GM23338 (cell line): ENCODE measurements at places on chromosomes 7 and 10. TPM values are rescaled to one million over a fixed set of nuclear protein-coding genes. Genes with fewer than 3 reads are reported as not detected.

Gene NODAL
- polyA plus RNA-seq = 11.2 and 12.0 TPM in 2 replicates

Gene LRRC18
- not detected in 2 replicates for polyA plus RNA-seq

Gene CTAGE8
- 1.3 and 3.1 TPM in 2 replicates for polyA plus RNA-seq

DNA sequence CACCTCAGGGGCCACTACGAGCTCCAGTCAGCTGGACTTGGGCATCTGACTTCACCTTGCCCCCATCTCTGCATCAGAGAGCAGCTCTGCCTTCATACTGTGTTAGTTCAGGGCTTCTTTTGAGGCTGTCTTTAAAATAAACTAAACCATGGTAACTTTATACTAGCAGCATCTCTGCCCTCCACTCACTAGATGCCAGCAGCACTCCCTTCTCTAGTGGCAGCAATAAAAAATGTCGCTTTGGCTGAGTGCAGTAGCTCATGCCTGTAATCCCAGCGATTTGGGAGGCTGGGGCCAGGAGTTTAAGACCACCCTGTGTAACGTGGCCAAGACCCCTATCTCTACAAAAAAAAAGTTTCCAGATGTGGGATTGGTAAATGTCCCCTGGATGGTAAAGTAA is 584.4 kb downstream of the INHBA start:
- H3K27ac ChIP-seq = no peak overlapping the region
- DNase-seq = no peak
- no peak overlapping the region for H3K4me3 ChIP-seq
- H3K27me3 ChIP-seq = no peaks in the 10 kb centered on the region

DNA sequence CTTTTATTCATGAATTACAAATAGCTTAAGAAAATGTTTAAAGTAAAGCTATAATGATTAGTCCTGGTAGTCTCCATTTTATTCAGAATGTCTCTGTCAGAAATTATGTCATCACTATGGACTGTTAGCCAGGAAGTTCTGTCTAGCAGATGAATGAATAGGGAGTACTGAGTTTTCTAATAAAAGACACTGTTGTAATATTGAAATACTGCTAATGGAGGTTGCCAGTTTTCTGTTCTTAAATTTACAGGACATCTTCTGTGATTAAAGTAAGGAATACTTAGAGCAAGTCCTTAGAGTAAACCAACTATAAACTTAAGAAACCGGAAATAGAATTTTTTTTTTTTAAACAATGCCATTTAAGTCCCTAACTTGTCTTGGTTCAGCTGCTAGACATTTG is 309.8 kb downstream of the ADK start:
- no peak overlapping the region for H3K4me3 ChIP-seq
- H3K27ac ChIP-seq = no peak overlapping the region
- no peaks in the 10 kb centered on the region for H3K4me1 ChIP-seq

DNA sequence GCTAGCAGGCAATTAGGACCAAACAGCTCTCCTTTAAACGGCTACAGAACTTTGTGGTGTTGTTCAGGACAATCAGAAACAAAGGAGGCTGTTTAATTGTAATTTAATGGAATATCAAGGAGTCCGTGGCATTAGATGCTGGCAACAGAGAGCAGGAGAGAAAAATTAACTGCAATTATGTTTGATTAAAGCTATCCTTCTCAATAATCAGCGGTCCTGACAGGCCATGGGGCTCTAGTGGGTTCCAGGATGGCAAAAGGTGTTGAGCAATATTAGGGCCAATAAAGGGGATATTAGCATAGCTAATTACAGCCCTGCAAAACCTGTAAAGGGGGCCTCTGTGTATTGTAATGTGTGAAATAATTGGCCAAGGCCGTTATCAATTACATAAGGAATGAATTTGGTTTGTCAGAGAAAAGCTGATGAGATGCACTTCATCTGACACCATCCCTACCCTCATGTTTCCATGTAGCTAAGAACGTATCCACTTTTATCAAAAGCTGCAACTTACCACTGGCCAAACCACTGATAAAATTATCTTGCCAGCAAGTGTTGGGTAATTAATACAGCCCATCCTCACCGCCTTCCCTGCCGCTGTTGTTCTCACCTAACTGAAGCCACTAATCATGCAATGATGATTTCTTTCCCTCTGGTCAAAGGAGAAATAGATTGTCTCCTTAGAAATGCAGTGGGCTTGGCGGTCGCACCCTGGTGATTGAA is 81.6 kb downstream of the EBF3 start:
- DNase-seq = no peak
- no peak overlapping the region for H3K4me3 ChIP-seq
- H3K27ac ChIP-seq = no peak overlapping the region
- no peaks in the 10 kb centered on the region for H3K4me1 ChIP-seq
- no peaks in the 10 kb centered on the region for H3K27me3 ChIP-seq
- H3K36me3 ChIP-seq = no peaks in the 10 kb centered on the region

DNA sequence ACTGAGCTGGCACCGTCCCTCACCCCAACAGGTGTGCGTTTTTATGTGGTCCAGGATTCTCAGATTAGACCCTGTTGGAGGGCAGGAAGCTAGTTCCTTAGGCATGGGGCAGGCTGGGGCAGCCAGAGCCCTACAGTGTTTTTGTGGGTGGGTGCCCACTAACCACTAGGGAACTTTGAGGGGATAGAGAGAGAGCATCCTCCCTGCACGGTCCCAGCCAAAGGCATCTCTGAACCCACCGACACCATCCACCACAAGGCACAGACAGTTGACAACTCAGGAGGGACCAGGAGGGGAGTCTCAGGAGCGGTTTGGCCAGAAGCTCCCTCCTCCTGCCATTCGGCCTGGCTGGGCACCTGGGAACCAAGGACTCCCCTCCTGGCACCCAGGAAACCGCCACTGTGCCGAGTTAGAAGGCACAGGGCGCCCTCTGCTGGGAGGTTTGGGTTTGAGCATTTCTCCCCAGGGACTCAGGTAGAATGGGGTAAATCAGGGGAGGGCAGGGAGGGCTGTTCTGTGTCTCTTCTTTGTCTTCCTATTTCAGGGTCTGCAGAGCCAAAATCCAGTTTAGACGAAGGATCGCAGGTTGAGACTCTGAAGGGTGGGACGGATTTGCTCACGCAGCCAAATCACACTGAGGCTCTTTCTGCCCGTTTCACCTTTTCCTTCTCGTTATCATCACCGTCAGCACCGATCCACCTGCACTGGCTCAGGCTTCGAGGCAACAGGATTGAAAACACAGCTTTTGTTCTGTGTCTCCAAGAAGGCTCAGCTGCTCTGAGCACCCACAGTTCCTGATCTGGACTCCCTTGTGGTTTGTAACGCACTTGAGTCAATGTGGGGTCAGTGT is 84.8 kb upstream of the COL13A1 start:
- no peaks in the 10 kb centered on the region for H3K27me3 ChIP-seq
- H3K4me1 ChIP-seq = no peaks in the 10 kb centered on the region
- no peak overlapping the region for H3K4me3 ChIP-seq
- no peak overlapping the region for H3K27ac ChIP-seq

- no peak overlapping the region for H3K27ac ChIP-seq
- H3K27me3 ChIP-seq = no peaks in the 10 kb centered on the region
- no peaks in the 10 kb centered on the region for H3K36me3 ChIP-seq
- H3K4me1 ChIP-seq = no peaks in the 10 kb centered on the region
- H3K4me3 ChIP-seq = no peak overlapping the region
- no peak for DNase-seq
Measured at GRCh38 chr10:57314046-57314445, 953.0 kb upstream of the ZWINT start.
